ENCODE measurements at places on chromosomes 4 and X.
A peak's percentile ranks its signal among the peaks of the same experiment; 100 is the strongest.

DNA sequence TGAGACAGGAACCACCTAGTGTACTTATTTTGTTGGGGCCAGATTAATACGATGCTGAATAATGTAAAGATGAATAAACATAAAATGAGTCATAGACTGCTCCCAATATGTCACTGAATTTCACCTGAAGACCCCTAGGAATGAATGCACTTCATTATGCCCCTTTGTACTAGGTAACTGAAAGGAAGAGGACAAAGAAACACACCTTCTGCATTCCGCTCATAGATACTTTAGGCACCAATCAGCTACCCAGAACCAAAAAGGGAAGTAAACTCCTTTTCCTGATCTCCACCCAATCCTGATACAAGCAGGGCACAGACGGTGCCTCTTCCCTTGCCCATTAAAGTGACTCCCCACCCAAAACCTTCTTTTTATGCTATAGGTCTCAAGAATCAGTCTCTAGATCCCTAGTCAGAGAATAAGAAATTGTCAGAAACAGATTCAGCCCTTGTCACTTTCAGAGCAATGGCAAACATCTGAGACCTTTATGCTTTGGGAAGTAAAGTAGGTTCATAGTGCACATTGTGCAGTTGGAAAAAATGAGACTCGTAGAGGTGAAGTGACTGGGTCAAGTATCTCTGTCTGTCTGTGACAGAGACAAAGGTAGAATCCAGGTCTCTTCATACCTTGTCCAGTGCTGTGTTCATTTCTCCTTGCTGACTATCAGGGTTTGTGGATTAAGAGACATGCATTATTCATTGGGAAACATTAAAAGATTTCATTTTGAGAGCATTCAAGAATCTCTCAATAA is 2.3 kb downstream of the GPR174 start:
- DNase-seq, result no peak

DNA sequence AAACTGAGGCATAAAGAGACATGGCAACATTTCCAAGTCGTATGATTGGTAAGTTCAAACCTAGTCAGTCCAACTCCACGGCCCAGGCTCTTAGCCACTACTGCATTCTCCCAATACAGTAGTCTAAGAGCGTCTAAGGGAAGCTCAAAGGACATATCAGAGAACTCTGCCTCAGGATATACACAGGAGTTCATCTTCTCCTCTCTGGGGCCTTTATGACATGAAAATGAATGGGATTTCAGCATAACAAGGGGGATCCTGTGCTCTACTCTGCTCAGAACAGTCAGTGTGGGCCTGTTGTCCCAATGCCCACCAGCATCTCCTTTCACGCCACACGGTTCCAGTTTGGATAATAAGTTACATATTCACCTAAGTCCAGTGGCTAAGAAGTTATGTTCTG is 4.2 kb downstream of the GASK1B start:
- no peak for DNase-seq

GRCh38 chr4:148229028-148229427 is 213.2 kb downstream of the NR3C2 start:
- no peak for DNase-seq

DNA sequence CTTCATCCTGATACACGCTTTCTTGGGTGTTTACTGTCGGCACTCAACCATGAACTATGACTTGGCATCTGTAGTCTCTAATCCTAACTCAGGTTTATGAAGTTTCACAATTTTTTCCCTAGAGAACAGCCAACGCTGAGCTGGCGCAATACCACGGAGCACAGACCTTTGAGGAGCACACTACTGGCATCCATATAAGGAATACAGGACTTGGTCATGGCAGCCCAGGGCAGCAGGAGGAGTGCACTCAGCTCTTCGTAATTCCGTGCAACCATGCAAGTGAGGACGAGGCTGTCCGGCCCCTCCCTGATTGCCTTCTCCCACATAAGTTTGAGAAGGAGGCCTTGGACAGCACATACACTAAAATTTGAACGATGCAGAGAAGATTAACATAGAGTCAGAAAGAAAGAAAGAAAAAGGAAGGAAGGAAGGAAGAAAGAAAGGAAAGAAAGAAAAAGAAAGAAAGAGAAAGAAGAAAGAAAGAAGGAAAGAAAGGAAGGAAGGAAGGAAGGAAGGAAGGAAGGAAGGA is 41.0 kb upstream of the PDLIM5 start:
- DNase-seq, result no peak

- no peak for DNase-seq
Measured at GRCh38 chr4:82553020-82553419, 8.8 kb downstream of the TMEM150C start.

DNA sequence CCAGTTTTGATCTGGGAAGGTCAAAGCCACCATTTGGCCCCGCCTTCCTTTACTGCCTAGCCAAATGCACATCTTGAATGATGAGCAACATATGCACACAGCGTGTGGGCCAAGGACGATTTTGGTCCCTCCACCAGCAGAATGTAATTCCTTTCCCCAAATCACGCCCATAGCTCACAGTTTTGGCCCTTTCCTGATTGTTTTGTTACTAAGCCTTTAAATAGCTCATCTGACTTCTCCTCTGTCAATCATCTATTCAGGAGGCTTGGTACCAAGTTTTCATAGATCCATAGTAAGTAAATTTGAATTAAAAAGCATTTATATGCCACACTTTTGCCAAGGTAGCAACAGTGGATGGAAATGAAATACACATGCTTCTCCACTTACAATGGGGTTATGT is 123.3 kb downstream of the NFKB1 start:
- DNase-seq, result no peak

DNA sequence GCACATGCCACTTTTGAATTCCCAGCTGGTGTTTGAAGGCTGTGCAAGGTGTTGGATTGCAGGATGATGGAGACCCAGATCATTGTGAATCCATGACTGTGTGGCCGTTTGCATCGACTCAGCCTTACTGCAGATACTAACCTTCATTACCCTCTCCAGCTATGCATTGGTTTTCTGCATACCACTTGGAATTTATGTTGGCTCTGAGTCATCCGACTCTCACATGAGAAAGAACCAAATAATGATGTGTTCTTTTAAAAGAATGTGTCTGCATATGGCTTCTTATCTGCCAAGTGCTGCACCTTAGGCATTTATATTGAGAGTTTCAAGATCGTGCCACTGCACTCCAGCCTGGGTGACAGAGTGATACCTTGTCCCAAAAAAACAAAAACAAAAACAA is 106.7 kb upstream of the PRKX start:
- no peak for DNase-seq

- no peak for DNase-seq
Measured at GRCh38 chr4:11625211-11625610, 196.5 kb upstream of the HS3ST1 start.

DNA sequence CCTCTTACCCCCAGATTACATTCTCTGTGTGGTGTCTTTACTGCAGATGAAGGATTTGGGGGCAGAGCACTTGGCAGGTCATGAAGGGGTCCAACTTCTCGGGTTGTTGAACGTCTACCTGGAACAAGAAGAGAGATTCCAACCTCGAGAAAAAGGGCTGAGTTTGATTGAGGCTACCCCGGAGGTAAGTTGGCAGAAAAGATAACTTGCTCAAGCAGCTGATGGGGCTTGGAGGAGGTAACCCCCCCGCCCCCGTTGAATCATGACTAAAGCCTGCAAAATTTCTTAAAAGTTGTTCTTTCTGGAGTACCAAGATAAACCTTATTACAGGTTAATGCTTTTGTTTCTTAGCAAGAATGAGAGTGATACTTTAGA is 1.5 kb downstream of the CCNG2 start:
- DNase-seq, result no peak

- DNase-seq, result no peak
Measured at GRCh38 chrX:11462136-11462535, 168.9 kb downstream of the AMELX start.

DNA sequence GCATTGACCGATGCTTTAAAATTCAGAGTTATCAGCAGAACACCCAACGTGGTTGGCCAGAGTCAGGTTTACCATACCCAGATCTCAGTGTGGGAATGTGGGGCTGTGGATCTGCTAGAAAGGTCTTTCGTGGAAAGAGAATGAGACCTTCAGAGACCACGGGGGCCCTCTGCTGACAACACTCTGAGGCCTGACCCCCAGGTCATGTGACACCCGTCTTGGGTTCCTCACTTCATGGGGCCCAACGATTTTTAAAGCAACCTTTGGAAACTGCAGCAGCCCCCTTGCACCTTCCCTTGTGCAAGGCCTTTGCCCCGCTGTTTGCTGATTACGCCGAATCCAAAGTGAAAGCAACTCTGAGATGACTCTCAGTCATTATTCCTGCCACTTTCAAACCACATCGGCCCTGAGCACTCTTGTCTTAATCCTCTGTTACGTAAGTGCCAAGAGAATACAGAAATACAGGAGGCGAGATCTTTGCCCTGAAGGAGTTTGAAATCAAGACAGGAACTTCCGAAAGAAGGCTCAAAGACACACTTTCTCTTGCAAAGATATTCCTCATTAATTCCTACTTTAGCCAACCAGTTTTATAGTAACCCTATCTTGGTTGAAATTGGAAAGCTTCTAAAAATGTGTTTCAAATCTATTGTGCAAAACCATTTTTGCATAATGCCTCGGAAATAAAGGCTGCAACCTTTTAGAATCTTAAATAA is 88.3 kb downstream of the EVC2 start:
- no peak for DNase-seq

- DNase-seq, result peak; percentile 9
Measured at GRCh38 chr4:42627885-42628646, 28.8 kb downstream of the ATP8A1 start.

DNA sequence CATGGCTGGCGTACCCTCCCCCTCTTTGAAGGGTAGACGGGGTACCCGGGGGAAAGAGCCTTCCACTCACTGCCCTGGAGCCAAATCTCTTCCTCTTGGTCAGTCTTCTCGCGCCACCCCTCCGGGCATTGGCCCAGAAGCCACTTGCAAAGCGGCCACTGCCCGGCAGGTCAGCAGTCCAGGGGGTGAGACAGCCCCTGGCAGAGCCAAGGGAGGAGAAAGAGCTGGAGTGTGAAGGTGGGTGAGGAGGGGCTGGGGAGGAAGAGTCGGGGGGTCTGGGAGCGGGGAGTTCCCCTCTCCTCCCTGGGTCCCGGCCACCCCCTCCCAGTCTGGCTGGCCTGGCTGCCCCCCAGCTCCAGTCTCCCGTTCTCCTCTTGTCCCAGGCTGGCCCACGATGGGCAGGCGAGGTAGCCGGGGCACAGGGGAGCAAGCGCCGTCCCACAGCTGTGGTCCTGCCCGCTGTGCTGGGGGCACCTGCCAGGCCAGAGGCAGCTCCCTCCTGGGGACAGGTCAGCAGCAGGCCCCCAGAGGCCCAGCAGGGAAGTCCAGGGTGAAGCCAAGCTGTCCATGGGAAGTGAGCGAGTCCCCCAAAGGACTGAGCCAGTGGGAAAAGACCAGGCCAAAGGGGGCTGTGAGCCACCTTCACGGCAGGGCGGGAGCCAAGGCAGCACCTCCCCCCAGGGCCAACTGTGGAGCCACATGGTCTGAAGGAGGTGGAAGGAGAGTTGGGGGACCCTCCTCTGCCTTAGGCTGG is 21.6 kb upstream of the DUSP9 start:
- DNase-seq, result no peak

GRCh38 chr4:137226900-137227299 is 305.4 kb downstream of the PCDH18 start:
- no peak for DNase-seq

- no peak for DNase-seq
Measured at GRCh38 chrX:24131476-24131875, 18.1 kb upstream of the ZFX start.

- no peak for DNase-seq
Measured at GRCh38 chrX:150429594-150429993, 66.5 kb downstream of the MAMLD1 start.

GRCh38 chr4:137065311-137065710 is 467.0 kb downstream of the PCDH18 start:
- no peak for DNase-seq

- DNase-seq, result no peak
Measured at GRCh38 chr4:32564626-32565025, 1844.5 kb downstream of the PCDH7 start.

- no peak for DNase-seq
Measured at GRCh38 chr4:54662901-54663585, 5.3 kb downstream of the KIT start.

DNA sequence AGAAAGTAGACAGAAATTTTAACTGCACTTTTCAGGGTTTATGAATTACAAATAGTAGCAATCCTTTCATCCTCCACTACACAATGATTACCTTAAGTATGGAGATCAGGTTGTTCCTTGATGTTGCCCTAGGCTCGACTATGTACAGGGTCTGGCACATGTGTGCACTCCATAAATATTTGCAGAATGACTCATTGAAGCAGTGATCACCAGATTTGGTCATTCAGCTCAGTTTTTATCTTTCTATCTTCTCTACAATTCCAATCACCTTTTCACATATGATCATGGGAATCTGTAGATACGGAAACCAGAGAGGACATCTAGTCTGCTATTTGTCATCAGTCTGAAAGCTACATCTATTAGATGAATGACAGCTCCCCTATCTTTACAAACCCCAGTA is 171.7 kb upstream of the HCCS start:
- DNase-seq, result no peak

- no peak for DNase-seq
Measured at GRCh38 chrX:45329217-45329616, 128.5 kb upstream of the DIPK2B start.

GRCh38 chr4:11475871-11476270 is 47.2 kb upstream of the HS3ST1 start:
- no peak for DNase-seq

DNA sequence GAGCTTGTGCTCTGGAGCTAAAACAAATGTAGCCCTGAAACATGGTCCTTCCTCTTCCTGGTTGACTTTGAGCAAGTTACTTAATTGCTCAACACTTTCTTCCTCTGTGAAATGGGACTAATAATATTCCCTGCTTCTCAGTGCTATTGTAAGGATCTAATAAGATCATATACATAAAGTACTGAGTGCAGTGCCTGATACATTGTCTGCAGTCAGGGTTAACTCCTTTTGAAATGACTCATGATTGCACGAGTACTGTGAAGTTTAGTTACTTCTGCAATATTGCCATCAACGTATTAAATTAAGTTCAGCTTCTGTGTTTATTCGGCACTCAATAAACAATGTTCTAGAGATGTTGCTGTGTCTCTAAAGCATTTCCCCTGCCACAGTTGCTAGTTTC is 91.8 kb upstream of the HPRT1 start:
- no peak for DNase-seq

GRCh38 chr4:145861336-145862318 is 77.0 kb downstream of the ZNF827 start:
- DNase-seq, result no peak

- DNase-seq, result no peak
Measured at GRCh38 chrX:67700602-67701001, 156.8 kb downstream of the AR start.

GRCh38 chr4:158817562-158818296 is 48.9 kb downstream of the FNIP2 start:
- no peak for DNase-seq

- no peak for DNase-seq
Measured at GRCh38 chr4:182698212-182698611, 219.0 kb downstream of the DCTD start.

GRCh38 chr4:738781-739280 is 33.2 kb downstream of the PCGF3 start:
- DNase-seq, result no peak

DNA sequence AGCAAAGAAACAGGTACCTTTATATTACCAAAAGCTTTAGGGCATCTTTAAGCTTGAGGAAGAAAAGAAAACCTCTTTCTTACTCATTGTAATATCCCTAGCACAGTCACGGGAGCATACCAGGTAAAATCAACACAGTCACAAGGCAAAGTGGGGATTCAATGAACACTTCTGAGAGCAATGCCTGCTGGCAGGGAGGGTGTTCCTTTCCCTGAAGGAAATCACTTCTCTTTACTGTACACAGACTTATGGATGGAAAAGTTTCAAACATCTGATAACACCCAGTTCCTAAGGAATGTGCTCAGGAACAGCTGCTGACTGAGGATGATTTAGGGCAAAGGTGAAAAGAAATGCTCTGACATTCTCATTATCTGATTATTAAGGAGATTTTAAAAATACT is 94.8 kb downstream of the MAML3 start:
- no peak for DNase-seq
